ENCODE measurements at places on chromosomes 3 and 15. TPM values are rescaled to one million over a fixed set of nuclear protein-coding genes. Genes with fewer than 3 reads are reported as not detected.

TEX9 gene
- 4.8 TPM for total RNA-seq

TLR9 gene
- total RNA-seq, result not detected

PLA2G4D gene
- not detected for total RNA-seq

TRH gene
- total RNA-seq, result not detected

CLEC3B gene
- total RNA-seq, result not detected

IL12A gene
- 0.96 TPM for total RNA-seq

SLC2A2 gene
- total RNA-seq, result not detected

STRIT1 gene
- not detected for total RNA-seq

STAC gene
- total RNA-seq, result 2.4 TPM

LARP6 gene
- total RNA-seq, result 66.0 TPM

DLL4 gene
- total RNA-seq, result 0.35 TPM

NANOGP8 gene
- not detected for total RNA-seq

TAGLN3 gene
- 0.46 TPM for total RNA-seq

PXYLP1 gene
- 11.7 TPM for total RNA-seq

SPTBN5 gene
- 0.22 TPM for total RNA-seq

GPR149 gene
- not detected for total RNA-seq

CDHR4 gene
- 0.29 TPM for total RNA-seq

OR5H6 gene
- not detected for total RNA-seq

OXTR gene
- total RNA-seq, result 6.8 TPM

ZNF654 gene
- 2.6 TPM for total RNA-seq

GRAMD2A gene
- total RNA-seq, result not detected

All from A549 treated with RU486 at 1 μM for 4 hours (cell line).